ENCODE measurements at places on chromosomes 12 and 14.
A peak's percentile ranks its signal among the peaks of the same experiment; 100 is the strongest.

GRCh38 chr14:73245480-73246325 lies 8.4 kb downstream of the PAPLN start:
- no peak for DNase-seq

DNA sequence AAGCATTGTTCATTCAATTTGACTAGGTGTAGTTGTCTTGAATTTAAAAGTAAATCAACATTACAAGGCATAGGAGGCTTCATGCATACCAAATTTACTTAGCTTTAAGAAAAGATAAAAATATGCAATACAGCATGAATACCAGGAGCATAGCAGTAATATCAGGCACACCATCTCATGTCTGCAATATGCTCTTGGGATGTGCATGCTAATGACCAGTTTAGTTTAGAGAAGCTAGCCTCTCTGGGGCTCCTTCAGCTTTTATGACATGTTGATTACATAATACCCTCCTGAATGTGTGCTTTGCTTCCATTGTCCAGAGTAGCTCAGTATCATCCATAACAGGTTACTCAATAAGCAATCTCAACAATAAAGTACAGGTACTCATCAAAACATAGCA lies 497.2 kb downstream of the FLRT2 start:
- no peak for DNase-seq

DNA sequence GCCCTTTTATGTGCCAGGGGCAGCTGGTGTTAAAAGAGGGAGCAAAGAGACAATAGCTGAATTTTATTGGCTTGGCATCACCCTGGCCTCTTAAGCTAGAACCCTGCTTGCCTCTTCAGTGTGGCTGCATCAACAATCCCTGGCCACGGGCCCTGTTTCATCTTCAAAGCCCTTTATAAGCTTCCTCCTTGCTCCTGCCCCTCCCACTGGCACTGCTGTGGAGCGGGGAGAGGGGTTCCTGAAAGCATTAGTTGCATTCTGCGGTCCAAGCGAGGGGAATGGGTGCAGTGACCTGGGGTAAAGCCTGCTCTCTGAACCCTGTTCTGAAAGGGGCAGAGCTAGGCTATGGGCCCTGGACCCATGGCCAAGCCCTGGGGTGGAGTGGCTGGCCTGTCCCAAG lies 220 bp upstream of the KRT83 start:
- DNase-seq, result no peak

DNA sequence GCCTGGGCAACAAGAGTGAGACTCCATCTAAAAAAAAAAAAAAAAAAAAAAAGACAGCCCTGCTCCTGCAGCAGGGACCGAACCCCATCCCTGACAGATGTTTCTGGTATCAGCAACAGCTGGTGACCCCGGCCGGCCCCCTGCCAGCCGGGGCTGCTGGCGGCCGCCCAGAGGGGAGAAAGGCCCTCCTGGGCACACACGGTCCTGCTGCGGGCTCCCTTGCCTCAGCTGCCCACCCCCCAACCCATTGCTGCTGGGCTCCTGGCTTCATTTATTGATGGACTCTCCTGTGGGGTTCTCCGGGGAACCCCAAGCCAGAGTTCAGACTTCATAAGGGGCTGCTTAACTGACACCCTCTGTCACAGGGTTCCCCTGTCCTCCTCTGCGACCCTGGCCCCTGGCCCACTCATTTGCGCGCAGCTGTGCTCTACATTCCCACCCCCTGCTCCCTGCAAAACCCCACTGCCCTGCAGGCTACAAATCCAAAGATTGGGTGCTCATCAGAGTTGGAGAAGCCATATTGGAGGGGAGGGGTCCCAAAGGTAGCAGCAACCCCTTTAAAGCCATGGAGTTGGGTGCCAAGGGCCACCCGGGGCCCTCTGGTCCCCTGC lies 103.6 kb upstream of the RTL1 start:
- DNase-seq, result no peak

GRCh38 chr12:121838126-121838525 lies 20.5 kb downstream of the HPD start:
- no peak for DNase-seq

- DNase-seq, result no peak
These were observed 146.3 kb upstream of the KRAS start for GRCh38 chr12:25397001-25397400.

DNA sequence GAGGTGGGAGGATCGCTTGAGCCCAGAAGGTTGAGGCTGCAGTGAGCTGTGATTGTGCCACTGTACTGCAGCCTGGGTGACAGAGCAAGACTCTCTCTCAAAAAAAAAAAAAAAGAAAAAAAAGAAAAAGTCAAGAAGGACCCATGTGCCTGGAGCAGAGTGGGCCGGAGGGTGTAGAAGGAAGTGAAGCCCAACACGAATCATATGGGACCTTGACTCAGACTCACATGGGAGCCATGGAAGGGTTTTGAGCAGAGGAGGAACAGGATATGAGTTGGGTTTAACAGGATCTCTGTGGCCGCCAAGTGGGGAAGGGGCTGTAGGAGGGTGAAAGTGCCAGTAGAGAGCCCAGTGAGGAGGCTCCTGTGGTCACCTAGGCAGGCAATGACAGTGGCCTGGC lies 165.4 kb downstream of the PHETA1 start:
- no peak for DNase-seq

GRCh38 chr12:96401076-96401871 lies 1.0 kb upstream of the CDK17 start:
- DNase-seq, result no peak

GRCh38 chr12:55935738-55936151 lies 4.8 kb downstream of the DGKA start:
- no peak for DNase-seq

DNA sequence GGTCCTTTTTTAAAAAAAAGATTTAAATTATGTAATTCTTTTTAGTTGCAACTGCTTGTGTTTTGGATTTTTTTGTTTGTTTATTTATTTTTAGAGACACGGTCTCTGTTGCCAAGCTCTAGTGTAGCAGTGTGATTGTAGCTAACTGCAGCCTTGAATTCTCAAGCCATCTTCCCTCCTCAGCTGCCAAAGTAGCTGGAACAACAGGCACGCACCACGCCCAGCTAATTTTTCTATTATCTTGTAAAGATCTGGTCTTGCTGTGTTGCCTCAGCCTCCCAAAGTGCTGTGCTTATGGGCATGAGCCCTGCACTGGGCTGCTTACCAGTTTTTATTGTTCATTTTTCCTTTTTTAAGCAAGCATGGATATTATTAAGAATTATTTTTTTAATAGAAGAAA lies 10.6 kb upstream of the ART4 start:
- DNase-seq, result no peak

DNA sequence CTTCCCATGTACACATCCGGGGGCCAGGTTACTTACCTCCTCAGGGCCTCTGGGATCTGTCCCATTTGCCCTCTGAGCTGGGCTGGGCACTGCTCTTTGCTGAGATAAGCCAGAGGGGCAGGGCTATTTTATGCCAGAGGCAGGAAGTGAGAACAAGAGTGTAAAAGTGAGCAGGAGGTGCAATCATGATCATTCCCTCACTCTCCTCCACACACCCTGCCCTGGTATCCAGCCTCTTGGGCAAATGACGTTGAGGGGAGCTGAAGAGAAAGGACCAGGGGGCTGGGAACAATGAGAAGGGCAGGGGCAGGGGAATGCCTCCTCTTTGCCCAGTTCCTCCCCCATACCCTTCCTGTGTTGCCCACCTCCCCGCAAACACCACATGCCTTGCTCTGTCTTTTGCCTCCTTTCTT lies 4.2 kb downstream of the LPAR5 start:
- no peak for DNase-seq

- no peak for DNase-seq
These were observed 181.2 kb downstream of the TMTC2 start for GRCh38 chr12:82867762-82868500.

DNA sequence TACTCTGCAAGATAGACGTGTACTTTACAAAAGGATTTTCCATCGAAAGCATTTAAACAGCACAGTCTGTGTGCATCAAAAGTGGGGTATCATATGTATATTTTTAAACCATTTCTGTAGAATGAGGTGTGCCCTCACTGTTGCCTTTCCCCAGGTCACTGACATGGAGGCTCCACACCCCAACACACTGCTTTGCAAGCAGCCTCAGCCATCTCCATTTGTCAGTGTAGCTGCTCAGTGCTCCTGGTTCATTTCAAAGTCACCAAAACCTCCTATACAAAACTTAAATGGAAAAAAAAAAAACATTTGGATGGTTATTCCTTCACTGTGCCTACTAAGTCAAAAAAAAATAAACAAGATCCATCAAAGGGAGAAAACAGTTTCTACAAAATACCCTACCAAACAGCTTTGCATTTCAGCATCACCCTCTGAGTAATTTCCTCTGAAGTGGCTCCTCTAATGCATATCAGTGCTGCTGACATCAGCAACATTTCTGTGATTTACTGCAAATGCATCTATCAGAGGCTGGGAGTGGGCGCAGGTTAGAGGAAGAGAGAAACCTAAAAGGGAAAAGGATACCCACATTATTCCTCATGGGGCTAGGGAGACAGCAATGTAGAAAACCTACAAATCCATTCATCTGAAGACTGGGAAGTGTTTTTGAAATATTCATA lies 46.0 kb downstream of the KCNK10 start:
- no peak for DNase-seq

GRCh38 chr14:97554597-97554996 lies 757.4 kb downstream of the VRK1 start:
- no peak for DNase-seq

DNA sequence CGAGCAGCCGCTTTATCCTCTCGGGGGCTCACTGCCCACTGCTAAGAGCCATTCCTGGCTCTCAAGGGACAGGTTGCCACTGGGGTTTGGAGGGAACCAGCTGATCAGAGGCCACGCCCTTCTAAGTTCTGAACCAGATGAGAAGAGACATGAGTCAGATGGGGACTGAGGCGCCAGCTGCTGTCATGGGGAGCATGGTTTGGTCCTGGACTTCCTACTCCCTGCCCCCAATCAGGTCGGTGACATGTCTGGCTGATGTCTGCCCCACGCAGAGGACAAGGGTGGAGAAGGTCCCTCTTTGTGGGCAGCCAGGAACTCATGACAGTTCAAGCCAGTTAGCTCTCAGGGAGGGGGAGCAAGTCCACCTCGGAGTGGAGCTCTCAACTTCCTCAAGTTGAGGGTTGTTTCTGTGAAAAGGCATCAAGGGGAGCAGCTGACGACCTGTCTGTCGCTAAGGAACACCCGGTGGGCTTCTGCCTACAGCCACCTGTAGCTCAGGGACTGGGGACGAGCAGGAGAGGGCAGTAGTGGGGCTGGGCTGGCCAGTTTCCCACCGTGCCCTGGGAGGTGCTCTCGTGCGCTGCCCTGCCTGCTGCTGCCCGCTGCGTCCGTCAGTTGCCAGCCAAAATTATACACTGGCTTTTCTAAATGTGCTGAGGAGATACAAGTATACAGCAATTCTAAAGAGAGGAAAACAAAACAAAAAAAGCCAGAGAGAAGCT lies 20.5 kb downstream of the PSMC1 start:
- no peak for DNase-seq

- DNase-seq, result no peak
These were observed 2.3 kb downstream of the LAG3 start for GRCh38 chr12:6774499-6775062.

DNA sequence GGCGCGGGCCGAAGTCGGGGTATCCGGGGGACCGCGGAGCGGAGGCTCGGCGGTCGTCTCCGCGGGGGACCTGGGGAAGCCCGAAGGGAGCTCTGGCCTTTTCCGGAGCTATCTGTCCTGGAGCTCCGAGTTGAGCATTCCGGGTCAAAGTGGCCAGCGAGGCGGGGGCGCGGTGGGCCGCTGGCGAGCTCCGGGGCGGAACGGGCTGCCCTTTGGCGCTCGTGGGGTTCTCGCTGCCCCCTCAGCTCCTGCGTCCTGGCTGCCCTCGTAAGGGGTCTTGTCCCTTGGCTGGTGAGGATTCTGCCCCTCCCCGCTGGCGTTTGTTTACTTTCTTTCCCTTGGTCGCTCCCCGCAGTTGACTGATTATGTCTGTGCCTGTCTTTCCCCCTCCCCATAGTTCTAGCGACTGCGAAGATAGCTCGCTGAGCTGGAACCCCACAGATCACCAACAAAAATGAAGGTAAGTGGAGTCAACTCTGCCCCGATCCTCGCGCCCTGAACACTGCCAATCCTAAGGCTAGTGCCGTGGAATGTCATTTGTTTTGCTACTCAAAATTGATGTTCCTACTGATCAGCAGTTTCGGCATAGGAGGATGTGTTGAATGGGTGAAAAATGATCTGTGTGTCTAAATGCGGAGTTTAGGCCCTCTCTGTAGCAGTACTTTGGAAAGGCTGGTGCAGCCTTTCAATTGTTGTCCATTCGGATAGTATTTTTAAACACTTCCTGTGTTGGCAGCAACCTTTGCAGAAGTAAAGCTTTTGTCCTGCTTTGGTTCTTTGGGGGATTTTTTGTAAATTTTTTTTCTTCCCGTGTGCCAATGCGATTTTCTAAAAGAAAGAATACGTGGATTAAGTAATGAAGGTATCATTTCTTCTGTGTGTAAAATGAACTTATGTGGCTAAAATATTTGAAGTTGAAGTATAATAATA lies 1.3 kb downstream of the ARID4A start:
- no peak for DNase-seq

GRCh38 chr12:50283229-50283923 lies at the start of gene LIMA1:
TSS of gene LIMA1 (minus strand) at chr12:50283520. CDS start at chr12:50248751, 34,769 bp downstream.
- peak; percentile 72 for DNase-seq

DNA sequence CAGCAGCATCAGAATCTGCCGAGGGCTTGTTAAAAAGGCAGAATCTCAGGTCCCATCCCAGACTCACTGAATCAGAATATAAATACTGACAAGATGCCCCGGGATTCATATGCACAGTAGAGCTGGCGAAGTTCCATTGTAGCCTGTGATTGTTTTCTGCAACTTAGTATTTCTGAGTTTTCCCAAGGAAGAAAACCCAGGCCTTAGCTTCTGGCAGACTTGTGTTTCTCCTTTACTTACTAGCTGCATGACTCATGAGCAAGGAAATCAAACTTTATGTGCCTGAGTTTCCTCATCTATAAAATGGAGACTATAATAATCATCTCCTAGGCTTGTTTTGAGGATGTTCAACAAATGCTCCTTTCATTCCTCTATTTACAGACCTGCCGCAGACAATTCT lies 278.5 kb upstream of the PLEKHG7 start:
- no peak for DNase-seq

- DNase-seq, result no peak
These were observed 3.0 kb downstream of the ERO1A start for GRCh38 chr14:52692248-52692962.

DNA sequence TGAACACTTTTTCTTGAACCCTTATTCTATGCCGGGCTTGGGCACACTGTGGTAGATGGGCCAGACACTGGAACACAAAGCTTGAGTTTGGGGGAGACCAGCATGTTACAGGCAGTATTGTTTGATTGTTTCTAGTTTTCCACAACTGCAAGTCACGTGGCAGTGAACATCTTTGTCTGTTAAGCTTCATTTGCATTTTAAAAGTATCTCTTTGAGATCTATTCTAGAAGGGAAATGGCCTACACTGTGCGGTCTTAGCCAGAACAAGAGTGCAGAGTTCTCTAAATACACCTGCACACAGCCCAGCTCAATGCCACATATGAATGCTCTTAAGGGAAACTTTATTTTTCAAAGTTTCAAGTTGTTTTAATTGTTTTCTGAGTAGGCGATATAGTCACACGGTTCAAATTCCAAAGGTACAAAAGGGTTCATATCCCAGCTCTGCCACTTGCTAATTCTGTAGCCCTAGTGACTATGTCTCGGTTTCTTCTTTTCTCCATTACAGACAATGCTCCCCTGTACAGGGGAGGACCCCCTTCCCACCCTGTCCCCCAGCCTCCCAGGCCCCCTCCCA lies 24.9 kb downstream of the RIN3 start:
- DNase-seq, result no peak

GRCh38 chr14:70525691-70526090 lies 9.1 kb downstream of the ADAM20 start:
- no peak for DNase-seq

GRCh38 chr12:111222523-111222922 lies 146.4 kb downstream of the PHETA1 start:
- DNase-seq, result no peak
